MV-4-11 (cell line): ENCODE measurements at places on chromosomes 3 and 15.

DNA sequence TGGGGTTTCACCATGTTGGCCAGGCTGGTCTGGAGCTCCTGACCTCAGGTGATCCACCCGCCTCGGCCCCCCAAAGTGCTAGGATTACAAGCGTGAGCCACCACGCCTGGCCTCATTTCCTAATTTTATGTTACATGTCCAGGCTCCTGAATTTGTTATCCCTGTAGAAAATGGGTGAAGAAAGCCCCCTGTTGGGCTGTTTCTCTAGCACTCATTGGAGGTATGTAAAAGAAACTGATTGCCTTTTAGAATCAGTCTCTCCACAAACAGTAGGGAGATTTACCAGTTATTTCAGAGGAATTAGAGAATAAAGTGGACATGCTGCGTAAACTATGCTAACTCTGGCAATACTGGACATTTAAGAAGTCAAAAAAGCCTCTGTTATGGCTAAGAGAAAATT lies 364.1 kb upstream of the TBL1XR1 start:
- DNase-seq, result no peak

DNA sequence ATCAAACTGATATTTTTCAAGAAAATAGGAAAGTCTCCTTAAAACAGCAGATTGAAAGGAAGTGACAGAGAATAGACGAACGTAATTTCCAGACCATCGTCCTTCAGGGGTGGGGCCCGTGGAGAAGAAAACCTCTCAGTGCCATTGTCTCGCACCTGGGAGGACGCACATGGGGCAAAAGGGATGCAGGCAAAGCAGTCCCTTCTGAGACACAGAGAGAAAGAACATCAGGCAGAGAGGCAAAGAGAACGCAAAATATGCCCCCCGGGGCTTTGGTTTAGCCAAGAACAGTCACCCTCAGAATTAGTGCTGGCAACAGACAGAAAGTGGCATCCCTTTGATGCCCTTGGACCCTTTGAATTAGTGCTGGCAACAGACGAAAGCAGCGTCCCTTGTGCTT lies 37.0 kb downstream of the MUC20 start:
- DNase-seq, result no peak

GRCh38 chr3:57942872-57943283 lies 65.3 kb upstream of the FLNB start:
- DNase-seq, result peak; percentile 32

- no peak for DNase-seq
These were observed 34.7 kb downstream of the FOXL2 start for GRCh38 chr3:138912237-138912636.

DNA sequence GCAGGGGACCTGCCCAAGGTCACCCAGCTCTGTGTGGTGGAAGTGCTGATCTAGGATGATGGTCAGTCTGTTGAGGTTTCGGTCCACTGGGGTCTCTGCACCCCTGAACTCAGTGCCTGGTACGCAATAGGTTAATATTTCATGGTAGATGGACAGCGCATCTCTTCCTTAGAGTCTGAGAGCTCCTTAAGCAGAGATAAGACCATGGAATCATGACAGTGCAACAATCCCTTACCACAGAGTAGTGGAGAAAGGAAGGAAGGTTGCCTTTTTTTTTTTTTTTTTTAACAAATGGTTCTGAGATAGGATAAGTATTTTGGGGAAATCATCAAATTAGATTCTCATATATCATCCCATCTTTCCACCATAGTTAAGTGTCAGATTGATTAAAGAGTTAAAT lies 79.8 kb upstream of the SLC6A1 start:
- DNase-seq, result no peak
